ENCODE measurements at places on chromosomes 12 and 14. TPM values are rescaled to one million over a fixed set of nuclear protein-coding genes. Genes with fewer than 3 reads are reported as not detected.

ANKRD52 gene
- 10.7 TPM for polyA plus RNA-seq

HOXC4 gene
- polyA plus RNA-seq, result 1.0 TPM

TSPAN8 gene
- not detected for polyA plus RNA-seq

TC2N gene
- polyA plus RNA-seq, result 16.6 TPM

SLC38A6 gene
- 5.3 TPM for polyA plus RNA-seq

HOXC9 gene
- polyA plus RNA-seq, result not detected

RDH16 gene
- polyA plus RNA-seq, result not detected

DNA sequence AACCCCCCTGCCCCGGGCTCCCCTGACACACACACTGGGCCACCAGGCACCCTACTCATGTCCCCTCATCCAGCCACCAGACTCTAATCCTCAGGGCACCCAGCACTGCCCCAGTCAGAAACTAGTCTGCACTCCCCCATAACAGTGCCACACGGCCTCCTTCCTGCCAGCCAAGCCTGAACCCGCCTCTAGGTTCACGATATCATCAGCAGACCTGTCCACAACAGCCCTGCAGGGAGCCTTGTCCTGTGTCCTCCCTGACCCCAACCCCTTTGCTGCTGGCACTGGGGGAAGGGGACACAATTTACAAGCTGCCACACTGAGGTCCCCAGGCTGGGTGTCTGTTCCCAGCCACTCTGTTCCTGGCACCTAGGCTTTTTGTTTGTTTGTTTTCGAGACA, 33.6 kb downstream of the LTBP2 start:
- no peak overlapping the region for H3K27ac ChIP-seq
- no peak overlapping the region for H3K4me3 ChIP-seq
- DNase-seq, result no peak
- H3K27me3 ChIP-seq, result peaks cover 8% of the 10 kb centered on the region

- H3K27me3 ChIP-seq, result peaks cover 44% of the 10 kb centered on the region
- no peak overlapping the region for H3K4me3 ChIP-seq
These were observed 3.5 kb upstream of the CLEC1A start for GRCh38 chr12:10102322-10102721.

GRCh38 chr14:95758331-95758730, 44.4 kb upstream of the TCL1A start:
- no peaks in the 10 kb centered on the region for H3K27me3 ChIP-seq
- H3K4me1 ChIP-seq, result peaks cover 24% of the 10 kb centered on the region

DNA sequence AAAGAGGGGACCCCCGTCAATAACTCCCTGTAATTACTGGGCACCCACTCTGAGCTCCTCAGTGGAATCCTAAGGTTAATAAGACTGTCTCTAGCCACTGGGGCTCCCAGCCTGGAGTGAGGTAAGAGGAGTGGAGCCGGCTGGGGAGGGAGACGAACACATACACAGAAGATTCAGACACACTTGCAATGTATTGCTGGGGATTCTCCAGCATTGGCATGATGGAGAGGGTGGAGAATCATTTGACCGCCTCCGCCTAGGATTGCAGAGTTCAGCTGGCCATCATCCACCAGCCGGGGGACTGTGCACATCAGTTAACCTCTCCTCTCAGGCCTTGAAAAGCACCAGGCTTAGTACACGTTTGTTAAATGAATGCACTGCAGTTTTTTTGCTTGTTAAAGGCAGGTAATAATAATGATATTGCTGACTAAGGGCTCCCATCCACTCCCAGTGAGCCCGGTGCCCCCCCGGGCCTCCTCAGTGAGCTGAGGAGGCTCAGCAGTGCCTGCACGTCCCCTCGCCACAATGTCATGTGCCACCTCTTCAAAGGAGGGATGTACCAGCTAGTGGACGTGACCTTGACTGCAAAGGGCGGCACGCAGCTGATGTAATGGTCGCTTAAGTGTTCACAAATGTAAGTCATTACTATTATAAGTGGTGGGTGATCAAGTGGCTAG, 20.3 kb upstream of the FAIM2 start:
- H3K4me3 ChIP-seq, result no peak overlapping the region
- H3K27ac ChIP-seq, result no peak overlapping the region
- H3K4me1 ChIP-seq, result no peaks in the 10 kb centered on the region

GRCh38 chr14:53064475-53064874, 88.6 kb downstream of the DDHD1 start:
- no peak for DNase-seq
- H3K4me3 ChIP-seq, result no peak overlapping the region
- H3K4me1 ChIP-seq, result no peaks in the 10 kb centered on the region
- peaks cover 17% of the 10 kb centered on the region for H3K36me3 ChIP-seq
- H3K27me3 ChIP-seq, result no peaks in the 10 kb centered on the region

DNA sequence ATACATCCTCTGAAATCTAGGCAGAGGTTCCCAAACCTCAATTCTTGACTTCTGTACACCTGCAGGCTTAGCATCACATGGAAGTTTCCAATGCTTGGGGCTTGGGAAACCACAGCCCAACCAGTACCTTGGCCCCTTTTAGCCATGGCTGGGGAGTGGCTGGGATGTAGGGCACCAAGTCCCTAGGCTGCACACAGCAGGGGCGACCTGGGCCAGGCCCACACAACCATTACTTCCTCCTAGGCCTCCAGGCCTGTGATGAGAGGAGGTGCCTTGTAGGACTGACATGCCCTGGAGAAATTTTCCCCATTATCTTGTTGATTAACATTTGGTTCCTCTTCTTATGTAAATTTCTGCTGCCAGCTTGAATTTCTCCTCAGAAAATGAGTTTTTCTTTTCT, 1387.4 kb downstream of the FSCB start:
- no peaks in the 10 kb centered on the region for H3K36me3 ChIP-seq
- no peak overlapping the region for H3K27ac ChIP-seq
- no peak overlapping the region for H3K4me3 ChIP-seq
- H3K27me3 ChIP-seq, result no peaks in the 10 kb centered on the region
- no peaks in the 10 kb centered on the region for H3K4me1 ChIP-seq

GRCh38 chr12:119666900-119667576, 895 bp upstream of the PRKAB1 start:
- peaks cover 35% of the 10 kb centered on the region for H3K4me1 ChIP-seq
- H3K27ac ChIP-seq, result peak overlapping the region; percentile 93
- peaks cover 5% of the 10 kb centered on the region for H3K27me3 ChIP-seq
- no peak for DNase-seq

DNA sequence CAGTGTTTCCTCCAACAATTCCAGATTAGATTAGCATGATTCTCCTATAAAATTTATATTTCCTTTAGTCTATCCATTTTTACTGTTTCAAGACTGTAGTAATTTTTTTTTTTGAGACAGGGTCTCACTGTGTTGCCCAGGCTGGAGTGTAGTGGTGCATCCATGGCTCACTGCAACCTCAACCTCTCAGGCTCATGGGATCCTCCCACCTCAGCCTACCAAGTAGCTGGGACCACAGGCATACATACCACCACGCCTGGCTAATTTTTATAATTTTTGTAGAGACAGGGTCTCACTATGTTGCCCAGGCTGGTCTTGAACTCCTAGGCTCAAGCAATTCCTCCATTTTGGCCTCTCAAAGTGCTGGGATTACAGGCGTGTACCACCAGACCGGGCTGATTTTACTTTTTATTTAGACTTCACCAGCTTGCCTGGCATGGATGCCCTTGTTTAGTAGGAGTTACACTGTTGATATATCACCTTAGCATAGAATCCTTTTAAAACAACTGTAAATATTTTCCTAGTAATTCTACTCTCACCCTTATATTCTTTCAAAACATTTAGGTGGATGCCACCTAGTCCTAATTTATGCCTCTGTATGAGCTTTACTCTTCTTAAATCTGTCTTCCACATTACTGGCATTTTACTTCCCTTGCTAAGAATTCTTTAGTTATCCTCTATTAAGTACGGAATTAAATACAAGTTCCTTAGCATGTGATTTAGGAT, 55.8 kb upstream of the LIMA1 start:
- H3K4me3 ChIP-seq, result no peak overlapping the region
- H3K36me3 ChIP-seq, result peaks cover 2% of the 10 kb centered on the region
- peaks cover 4% of the 10 kb centered on the region for H3K27me3 ChIP-seq
- H3K27ac ChIP-seq, result no peak overlapping the region
- no peak for DNase-seq

- no peaks in the 10 kb centered on the region for H3K27me3 ChIP-seq
- H3K36me3 ChIP-seq, result no peaks in the 10 kb centered on the region
- no peak overlapping the region for H3K4me3 ChIP-seq
- no peak overlapping the region for H3K27ac ChIP-seq
These were observed 8.6 kb upstream of the ETFBKMT start for GRCh38 chr12:31650918-31651317.

DNA sequence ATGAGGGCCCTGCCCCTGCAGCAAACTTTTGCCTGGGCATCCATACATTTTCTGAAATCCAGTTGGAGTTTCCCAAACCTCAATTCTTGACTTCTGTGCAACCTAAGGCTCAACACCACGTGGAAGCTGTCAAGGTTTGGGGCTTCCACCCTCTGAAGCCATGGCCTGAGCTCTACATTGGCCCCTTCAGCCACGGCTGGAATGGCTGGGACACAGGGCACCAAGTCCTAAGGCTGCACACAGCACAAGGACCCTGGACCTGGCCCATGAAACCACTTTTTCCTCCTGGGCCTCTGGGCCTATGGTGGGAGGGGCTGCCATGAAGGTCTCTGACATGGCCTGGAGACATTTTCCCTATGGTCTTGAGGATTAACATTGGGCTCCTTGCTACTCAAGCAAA, 266.3 kb downstream of the LRIG3 start:
- no peak for DNase-seq
- no peaks in the 10 kb centered on the region for H3K27me3 ChIP-seq
- H3K27ac ChIP-seq, result no peak overlapping the region
- no peaks in the 10 kb centered on the region for H3K36me3 ChIP-seq
- H3K4me3 ChIP-seq, result no peak overlapping the region

GRCh38 chr12:19223695-19224094, 94.2 kb downstream of the PLEKHA5 start:
- no peaks in the 10 kb centered on the region for H3K27me3 ChIP-seq
- no peaks in the 10 kb centered on the region for H3K36me3 ChIP-seq
- H3K27ac ChIP-seq, result no peak overlapping the region

DNA sequence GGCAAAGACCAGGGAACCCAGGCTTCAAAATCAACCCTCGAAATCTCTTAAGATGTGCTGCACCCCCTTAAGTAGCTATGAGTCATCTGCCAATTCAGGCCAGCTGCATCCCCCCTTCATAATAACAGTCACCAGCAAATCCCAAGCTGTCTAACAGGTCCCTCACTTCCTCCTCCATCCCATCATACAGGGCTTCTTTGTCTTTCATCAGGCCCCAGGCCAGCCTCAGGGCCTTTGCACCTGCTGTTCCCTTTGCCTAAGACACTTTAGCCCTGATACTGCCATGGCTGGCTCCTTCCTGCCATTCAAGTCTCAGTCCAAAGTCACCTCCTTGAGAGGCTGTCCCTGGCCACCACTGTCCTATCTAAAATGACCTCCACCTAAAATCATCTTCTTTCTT, 4.0 kb downstream of the RASAL1 start:
- no peaks in the 10 kb centered on the region for H3K36me3 ChIP-seq
- no peaks in the 10 kb centered on the region for H3K27me3 ChIP-seq
- H3K4me1 ChIP-seq, result peaks cover 48% of the 10 kb centered on the region

GRCh38 chr14:96559571-96559970, 57.4 kb downstream of the PAPOLA start:
- H3K36me3 ChIP-seq, result peaks cover 5% of the 10 kb centered on the region
- no peaks in the 10 kb centered on the region for H3K27me3 ChIP-seq
- H3K27ac ChIP-seq, result peak overlapping the region; percentile 17
- H3K4me1 ChIP-seq, result peaks cover 4% of the 10 kb centered on the region
- no peak overlapping the region for H3K4me3 ChIP-seq

DNA sequence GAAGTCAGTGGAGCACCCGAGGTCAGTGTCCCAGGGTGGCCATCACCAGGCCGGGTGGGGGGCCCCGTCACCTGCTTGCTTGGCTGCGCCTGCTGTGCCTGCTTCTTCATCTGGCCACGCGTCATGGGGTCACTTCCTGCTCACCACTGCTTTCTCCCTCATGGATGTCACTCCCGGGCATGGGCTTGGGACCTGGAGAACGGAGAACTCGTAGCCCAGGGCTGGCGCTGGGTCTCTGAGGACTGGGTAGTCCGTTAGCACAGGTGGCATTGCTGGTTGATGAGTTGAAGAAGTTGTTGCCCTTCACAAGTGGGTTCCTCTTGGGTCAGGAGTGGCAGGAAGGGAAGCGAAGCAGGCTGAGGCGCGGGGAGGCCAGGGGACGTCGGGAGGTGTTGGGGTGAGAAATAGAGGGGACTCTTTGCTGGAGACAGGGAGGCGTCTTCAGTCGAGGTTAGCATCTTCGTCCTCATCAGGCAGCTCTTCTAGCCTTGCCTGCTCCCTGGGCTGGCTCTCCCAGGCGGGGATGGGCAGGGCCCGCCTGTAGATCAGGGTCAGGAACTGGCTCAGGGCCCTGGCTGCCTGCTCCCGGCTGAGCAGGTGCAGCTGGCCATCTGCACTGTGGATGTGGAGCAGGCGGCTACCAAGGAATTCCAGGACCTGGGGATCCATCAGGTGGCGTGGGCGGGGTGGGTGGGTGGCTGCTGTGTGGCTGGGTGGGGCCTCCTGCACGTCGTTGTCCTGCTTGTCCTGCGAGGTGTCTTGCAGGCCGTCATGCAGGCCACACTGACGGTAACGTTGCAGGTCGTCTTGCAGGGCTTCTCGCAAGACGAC, 23.0 kb downstream of the RTL1 start:
- no peaks in the 10 kb centered on the region for H3K4me1 ChIP-seq
- no peak overlapping the region for H3K4me3 ChIP-seq
- H3K27me3 ChIP-seq, result peaks cover 10% of the 10 kb centered on the region

All from naive B cell (primary cell).